Activated naive CD8-positive, alpha-beta T cell treated with anti-CD3 and anti-CD28 coated beads, Interleukin-2, amount 50 U/mL, for 16 hours (primary cell): ENCODE measurements at places on chromosomes 3 and 15.

DNA sequence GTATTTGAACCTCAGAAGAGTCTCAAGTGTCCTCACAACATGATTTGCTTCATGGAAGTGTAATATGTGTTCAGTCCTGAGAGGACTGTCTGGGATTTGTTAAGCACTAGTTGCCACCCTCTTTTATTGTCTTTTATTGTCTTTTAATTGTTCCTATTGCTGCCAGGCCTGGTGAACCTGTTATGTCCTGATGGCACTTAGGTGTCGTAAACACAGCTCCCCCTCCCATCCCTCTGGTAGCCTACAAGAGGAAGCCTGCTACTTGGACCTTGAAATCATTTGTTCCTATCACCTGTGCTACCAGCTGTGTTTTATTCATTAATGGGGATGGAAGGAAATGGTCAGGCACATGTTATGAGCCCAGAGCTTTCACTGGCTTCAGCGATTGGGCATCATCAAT lies 19.3 kb downstream of the CCNB2 start:
- DNase-seq = no peak

DNA sequence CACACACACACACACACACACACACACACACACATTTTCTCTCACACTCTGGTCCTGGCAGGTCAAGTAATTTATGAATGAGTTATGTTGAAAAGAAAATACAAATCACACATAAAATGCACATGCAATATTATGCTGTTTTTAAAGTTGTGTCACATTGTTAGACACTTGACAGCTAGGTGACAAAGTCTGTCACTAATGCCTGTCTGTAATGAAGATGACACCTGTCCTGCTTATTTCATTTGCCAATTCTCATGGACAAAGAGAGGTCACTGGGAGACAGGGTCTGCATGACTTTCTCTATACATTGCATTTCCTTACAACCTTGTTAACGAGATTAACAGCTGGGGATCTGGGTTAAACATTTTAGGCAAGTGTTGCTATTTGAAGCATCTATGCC lies 71.2 kb downstream of the ARPP21 start:
- no peak for DNase-seq

DNA sequence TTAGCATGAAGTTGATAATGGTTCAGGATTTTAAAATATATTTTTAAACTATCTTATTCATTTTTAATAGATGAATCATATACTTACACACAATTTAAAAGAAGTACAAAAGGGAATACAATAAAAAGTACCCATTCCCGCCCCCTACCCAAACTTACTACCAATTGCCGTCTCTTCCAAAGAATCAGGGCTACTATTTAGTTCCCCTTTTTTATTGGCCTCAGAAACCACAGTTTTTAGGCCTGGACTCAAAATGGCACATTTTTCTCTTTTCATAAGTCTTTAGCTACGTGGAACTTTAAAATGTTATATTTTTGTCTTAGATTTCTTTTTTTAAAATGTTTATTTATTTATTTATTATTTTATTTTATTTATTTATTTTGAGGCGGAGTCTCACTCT lies 18.0 kb downstream of the LRRK1 start:
- DNase-seq = no peak

GRCh38 chr3:147890114-147890513 lies 480.9 kb downstream of the ZIC1 start:
- no peak for DNase-seq

DNA sequence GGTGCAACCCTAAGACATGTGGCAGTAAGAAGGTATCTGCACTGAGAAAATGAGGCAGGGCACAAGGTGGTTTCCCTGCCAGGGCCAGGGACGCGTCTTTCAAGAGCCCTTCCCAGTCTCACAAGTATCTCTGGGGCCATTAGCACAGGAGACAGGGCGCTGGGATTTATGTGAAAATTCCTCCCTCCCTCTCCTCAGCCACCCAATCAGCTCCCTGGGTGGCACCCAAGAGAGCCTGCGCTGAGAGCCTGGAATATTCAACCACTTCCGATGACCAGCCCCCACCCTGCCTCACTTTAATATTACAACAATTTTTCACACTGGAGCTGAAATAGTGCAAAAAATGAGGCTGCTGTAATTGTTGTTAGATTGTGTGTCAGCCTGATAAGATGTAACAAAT lies 26.1 kb downstream of the SEC61A1 start:
- DNase-seq = no peak

- DNase-seq = no peak
Measured at GRCh38 chr3:64054488-64054887, 31.2 kb upstream of the PSMD6 start.

DNA sequence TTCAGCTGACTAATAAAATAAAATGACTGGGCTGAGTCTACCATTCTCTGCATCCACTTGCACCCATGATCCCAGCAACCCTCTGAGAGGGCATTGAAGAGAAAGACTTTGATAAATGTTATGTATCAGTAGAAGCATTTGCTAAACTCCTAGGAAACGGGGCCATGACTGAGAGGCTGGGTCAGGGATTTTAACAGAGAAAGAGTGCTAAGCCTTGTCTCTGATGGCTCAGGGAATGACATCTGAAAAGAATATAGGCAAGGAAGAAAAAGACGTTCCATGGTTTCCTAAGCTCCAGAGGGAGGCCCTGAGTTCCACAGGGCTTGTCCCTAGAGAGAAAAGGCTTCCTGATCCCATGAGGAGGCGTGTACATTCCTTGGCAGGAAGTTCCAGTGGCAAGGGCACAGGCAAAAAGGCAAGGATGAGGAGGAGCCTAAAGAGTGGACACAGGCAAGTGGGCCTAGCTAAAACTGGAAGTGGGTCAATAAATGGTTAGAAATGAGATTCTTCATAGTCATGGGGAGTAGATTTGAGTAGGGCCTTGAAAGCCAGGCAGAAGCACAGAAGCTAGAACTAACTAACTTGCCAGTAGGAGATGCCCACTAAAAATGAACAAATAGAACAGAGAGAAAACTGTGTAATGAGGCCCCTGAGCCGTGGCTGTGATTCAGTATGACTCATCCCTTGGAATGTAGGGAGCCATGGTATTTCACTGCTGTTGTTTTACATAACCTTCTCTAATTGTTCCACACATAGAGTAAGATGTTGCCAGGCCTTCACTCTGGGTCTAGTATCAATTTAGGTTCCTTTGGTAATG lies 44.9 kb upstream of the MANF start:
- DNase-seq = no peak

DNA sequence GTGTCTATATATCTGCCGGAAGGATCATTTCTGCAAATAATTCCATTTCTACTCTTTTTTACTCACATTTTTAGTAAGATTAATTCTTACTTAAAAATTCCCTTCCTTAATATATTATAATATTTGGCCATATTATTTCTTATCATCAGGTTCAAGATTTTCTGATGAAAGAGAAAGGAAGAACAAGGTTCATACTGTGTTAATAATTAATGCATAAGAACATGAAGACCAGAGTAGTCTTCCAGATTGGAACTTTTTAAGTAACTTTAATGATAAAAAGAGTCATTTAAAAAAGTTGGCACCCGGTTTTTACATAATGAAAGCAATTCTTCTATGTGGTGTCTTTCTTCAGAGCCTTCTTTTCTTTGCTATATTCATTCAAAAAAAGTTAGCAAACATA lies 590 bp downstream of the ACKR4 start:
- DNase-seq = no peak

DNA sequence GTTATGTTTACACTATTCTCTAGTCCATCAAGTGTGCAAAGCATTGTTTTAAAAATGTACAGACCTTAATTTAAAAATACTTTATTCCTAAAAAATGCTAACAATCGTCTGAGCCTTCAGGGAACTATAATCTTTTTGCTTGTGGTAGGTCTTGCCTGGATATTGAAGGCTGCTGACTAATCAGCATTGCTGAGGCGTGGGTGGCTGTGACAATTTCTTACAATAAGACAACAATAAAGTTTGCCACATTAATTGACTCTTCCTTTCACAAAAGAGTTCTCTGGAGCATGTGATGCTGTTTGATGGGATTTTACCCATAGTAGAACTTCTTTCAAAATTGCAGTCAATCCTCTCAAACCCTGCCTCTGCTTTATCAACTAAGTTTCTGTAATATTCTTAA lies 384.0 kb upstream of the TGFBR2 start:
- no peak for DNase-seq

DNA sequence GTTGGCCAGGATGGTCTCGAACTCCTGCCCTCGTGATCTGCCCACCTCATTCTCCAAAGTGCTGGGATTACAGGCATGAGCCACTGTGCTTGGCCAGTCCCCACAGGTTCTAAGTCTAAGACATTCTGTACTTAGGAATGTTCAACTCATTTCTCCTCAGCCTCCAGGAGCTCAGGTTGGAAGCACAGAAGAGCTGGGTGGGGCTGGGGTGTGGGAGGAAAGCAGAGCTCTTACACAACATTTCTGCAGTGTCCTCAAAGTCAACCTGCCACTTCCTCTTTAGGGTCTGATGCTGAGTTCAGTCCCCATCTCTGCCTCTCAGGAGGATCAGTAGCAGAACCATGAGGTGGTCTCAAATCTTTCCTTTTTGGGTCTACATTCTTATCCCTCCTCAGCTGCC lies 75.5 kb downstream of the MRPL46 start:
- no peak for DNase-seq

GRCh38 chr15:79595995-79596622 lies 164.0 kb downstream of the MINAR1 start:
- DNase-seq = no peak

- DNase-seq = no peak
Measured at GRCh38 chr3:175410251-175410650, 551.1 kb downstream of the NAALADL2 start.

GRCh38 chr3:61401359-61401758 lies 150.1 kb upstream of the FHIT start:
- DNase-seq = no peak

- DNase-seq = no peak
Measured at GRCh38 chr3:45566951-45567411, 27.6 kb upstream of the LIMD1 start.

- no peak for DNase-seq
Measured at GRCh38 chr3:171204942-171205341, 178.4 kb upstream of the SLC2A2 start.

- DNase-seq = no peak
Measured at GRCh38 chr3:158718490-158719170, 13.6 kb downstream of the RARRES1 start.

DNA sequence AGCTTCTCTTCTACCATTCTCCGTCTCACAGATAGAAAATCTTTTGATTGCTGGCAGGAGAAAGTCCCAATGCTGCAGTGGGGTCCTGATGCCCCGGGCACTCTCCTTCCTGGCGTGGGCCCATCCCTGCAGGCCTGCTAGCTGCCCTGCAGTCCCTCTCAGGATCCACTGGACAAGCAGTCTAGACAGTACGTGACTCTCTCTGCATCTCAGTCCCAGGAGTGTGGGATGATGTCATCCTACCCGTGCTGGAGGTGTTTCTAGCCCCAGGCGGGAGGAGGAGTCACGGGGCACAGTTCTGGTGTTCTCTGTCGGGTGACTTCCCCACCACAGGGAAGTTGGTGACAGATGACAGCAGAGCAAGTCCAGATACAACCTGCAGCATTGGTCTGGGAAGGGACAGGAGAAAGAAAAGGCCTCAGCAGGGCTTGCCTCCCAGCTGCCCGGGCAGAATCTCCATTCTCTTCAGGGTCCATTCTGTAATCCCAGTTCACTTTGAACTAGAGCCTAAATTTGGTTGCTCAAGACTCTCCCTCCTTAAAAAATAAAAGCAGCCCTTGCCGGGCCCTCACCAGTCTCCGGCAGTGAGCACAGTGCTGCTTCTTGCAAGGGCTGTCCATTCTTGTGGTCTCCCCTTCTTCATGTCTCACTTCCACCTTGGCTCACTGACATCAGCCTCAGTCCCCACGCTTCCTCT lies 30.6 kb downstream of the SLC28A1 start:
- no peak for DNase-seq

DNA sequence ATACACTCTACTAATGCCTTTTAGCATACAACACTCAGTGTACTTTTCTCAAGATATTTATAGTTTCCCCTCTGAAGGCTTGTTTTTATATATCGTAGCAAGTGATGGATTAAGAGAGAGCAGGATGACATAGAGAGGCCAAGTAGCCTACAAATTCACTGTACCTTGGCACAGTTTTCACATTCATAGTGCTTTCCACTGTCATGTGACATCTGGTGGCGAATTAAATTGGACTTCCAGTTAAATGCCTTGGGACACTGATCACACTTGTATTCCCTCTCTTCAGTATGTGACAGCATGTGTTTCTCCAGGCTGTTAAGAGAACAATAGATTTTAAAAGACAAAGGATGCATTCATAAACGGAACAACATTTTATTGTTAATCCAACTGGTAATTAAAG lies 541.1 kb downstream of the MECOM start:
- no peak for DNase-seq

DNA sequence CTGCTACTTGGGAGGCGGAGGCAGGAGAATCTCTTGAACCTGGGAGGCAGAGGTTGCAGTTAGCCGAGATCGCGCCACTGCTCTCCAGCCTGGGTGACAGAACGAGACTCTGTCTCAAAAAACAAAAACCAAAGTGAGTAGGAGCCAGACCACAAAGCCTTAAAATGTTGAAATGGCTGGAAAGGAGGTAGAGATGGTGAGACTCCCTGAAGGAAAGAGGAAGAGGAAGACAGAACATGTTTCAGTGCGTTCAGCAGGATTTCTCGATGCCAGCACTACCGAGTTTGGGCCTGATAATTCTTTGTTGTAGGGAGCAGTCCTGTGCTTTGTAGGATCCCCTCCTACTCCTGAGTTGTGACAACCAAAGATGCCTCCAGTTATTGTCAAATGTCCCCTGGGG lies 189.9 kb downstream of the AKAP13 start:
- no peak for DNase-seq

GRCh38 chr3:194713299-194714136 lies 27.8 kb downstream of the FAM43A start:
- no peak for DNase-seq

GRCh38 chr15:65611888-65612615 lies 1.1 kb upstream of the INTS14 start:
- DNase-seq = no peak

DNA sequence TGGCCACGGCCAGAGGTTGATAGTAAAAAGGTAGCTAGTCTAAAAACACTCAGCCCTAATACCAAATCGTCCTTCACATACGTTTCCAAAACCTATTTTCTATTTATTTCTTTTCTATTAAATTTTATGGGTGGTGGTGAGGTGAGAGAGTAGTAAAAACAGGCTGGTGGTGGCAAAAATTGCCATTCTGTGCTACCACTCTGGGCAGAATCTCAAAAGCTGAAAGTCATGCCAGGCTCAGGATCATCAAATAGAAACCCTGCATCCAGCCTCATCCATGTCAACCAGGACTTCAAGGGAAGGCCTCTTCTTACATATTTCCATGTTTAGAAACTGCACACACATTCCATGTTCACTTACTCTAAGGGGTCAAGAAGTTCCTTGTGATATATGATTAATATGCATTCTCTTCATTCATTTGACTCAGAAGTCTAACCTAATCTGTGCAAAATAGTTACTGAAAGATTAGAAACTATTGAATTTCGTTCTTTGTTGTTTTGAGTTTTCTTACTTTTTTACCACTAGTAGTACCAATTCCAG lies 153.1 kb downstream of the TNIK start:
- no peak for DNase-seq

DNA sequence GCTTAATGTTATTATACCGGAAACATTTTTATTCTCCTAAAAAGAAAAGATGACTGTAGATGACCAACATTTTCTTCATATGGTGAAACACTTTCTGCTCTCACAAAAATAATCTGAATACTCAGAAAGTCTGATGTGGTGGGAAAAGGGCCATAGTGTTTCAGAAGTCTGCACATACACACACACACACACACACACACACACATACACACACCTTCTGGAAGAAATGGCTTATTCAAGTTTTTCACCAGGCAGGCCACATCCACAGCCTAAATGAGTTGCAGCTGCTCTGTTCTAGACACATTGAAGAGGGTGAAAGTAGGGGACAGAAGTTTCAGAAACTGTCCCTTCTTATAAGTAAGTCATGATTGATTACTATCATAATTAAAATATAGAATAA lies 220.0 kb downstream of the ZMAT3 start:
- DNase-seq = no peak
